Lung (tissue), 17 donors: ENCODE measurements at places on chromosomes 4 and X. TPM values are rescaled to one million over a fixed set of nuclear protein-coding genes. Genes with fewer than 3 reads are reported as not detected.
A peak's percentile ranks its signal among the peaks of the same experiment; 100 is the strongest.

DNA sequence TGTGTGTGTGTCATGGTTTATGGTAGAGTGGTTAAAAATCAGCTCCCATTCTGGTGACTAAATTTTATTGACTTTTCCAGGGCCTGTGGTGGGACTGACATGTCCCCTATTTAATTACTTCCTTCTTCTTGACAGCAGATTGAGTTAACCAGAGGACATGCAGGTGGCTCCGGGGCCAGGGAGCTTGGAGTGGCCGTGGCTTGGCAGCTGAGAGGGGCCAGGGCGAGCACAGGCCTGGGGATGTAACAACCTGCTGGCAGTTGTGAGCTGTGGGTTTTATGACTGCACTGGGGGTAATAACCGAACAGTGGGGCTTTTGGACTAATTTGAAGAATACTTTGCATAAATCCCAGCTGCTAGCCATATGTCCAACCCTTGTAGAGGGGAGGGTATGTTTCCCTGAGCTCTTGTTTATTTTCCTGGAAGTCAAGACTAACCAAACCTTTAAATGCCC, 186.0 kb downstream of the MID1IP1 start:
- peaks cover 2% of the 10 kb centered on the region for H3K4me1 ChIP-seq
- H3K27me3 ChIP-seq, result peaks cover 4% of the 10 kb centered on the region
- no peak for DNase-seq
- H3K36me3 ChIP-seq, result no peaks in the 10 kb centered on the region
- H3K27ac ChIP-seq, result no peak overlapping the region

DNA sequence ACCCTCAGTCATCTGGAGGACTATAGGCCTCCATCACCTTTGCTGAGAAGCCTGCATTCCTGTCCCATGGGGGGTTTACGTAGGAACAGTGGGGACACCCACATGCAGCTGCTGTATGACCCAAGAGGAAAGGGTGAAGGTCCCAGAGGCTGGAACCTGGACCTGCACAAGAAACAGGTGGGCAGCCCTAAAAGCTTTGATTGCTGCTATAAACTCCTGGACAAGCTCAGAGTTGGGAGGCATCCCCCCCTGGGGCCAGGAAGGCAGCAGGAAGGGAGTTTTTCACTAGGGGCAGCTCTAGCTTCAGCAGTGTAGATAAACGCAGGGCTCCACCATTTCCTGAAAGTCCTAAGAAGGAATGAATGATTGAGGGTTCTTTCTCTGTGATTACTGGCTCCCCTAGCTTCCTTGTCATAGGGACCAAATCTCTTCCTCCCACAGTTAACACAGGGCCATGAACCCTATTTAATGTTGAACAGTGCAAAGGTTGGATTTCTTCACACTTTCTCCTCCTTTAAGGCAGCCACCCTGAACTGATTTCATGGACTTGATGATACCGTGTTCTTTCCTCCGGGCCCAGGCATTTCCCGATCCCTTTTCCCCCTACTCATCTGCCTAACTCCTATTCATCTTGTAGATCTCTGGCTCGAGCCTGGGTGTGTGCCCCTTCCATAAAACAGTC, 84.2 kb downstream of the CHRNA9 start:
- no peak for DNase-seq
- no peaks in the 10 kb centered on the region for H3K36me3 ChIP-seq
- no peaks in the 10 kb centered on the region for H3K27me3 ChIP-seq
- no peaks in the 10 kb centered on the region for H3K4me1 ChIP-seq
- no peak overlapping the region for H3K27ac ChIP-seq

DNA sequence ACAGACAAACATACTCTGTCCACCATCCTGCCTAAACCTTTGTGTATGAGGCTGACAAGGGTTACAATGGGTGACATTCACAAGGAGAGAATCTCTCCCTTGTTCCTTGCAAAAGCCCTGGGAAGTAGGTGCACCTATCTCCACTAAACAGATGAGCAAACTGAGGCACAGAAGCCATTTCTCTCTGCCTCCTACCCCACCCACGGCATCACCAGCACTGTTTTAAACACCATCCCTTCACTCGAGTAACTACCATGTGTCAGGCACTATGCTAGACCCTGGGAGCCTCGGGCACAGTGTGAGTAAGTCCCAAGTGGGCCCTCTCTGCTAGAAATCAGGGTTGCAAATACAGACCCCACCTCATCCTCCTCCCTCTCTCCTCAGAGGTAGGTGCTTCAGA, 899 bp downstream of the LYAR start:
- H3K4me1 ChIP-seq, result peaks cover 8% of the 10 kb centered on the region
- no peak for DNase-seq
- peaks cover 5% of the 10 kb centered on the region for H3K36me3 ChIP-seq
- no peak overlapping the region for H3K27ac ChIP-seq

- DNase-seq, result no peak
- no peaks in the 10 kb centered on the region for H3K36me3 ChIP-seq
- H3K4me3 ChIP-seq, result no peak overlapping the region
- H3K4me1 ChIP-seq, result peaks cover 1% of the 10 kb centered on the region
These were observed 3.6 kb upstream of the KLHL2 start for GRCh38 chr4:165203541-165204461.

- peaks cover 3% of the 10 kb centered on the region for H3K36me3 ChIP-seq
- H3K4me1 ChIP-seq, result peaks cover 12% of the 10 kb centered on the region
- DNase-seq, result peak; percentile 50
- peak overlapping the region; percentile 94 for H3K4me3 ChIP-seq
- H3K27ac ChIP-seq, result peak overlapping the region; percentile 95
- H3K27me3 ChIP-seq, result no peaks in the 10 kb centered on the region
These were observed 728 bp downstream of the UBA6 start for GRCh38 chr4:67700116-67700737.

GRCh38 chr4:126405369-126405982, 1090.7 kb downstream of the FAT4 start:
- DNase-seq, result no peak
- H3K4me3 ChIP-seq, result no peak overlapping the region
- H3K4me1 ChIP-seq, result peaks cover 5% of the 10 kb centered on the region
- H3K27me3 ChIP-seq, result no peaks in the 10 kb centered on the region

DNA sequence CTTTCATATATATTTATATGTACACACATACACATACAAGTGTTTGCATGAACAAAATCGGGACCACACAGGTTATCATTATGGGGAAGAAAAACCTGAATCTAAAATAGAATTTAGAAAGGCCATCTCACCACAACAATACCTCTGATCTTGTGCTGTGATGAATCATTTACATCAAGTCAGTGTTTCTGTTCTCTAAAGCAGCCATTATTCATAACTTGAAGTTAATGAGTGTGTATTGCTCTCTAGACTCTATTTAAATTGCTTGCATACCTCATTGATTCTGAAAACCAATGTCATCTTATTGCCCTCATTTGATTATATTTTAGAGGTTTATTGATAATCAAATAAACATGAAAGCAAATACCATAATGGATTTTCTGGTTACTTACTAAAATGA, 71.6 kb downstream of the FAM114A1 start:
- H3K4me3 ChIP-seq, result no peak overlapping the region
- H3K4me1 ChIP-seq, result peaks cover 6% of the 10 kb centered on the region
- H3K36me3 ChIP-seq, result peaks cover 31% of the 10 kb centered on the region

- H3K27ac ChIP-seq, result no peak overlapping the region
- H3K4me1 ChIP-seq, result no peaks in the 10 kb centered on the region
- H3K4me3 ChIP-seq, result no peak overlapping the region
- no peak for DNase-seq
- H3K36me3 ChIP-seq, result peaks cover 5% of the 10 kb centered on the region
- no peaks in the 10 kb centered on the region for H3K27me3 ChIP-seq
These were observed 392.0 kb downstream of the MAPK10 start for GRCh38 chr4:85967872-85968271.

Gene FRMD7
- not detected for polyA plus RNA-seq
